ENCODE measurements at places on chromosomes 4 and X.

DNA sequence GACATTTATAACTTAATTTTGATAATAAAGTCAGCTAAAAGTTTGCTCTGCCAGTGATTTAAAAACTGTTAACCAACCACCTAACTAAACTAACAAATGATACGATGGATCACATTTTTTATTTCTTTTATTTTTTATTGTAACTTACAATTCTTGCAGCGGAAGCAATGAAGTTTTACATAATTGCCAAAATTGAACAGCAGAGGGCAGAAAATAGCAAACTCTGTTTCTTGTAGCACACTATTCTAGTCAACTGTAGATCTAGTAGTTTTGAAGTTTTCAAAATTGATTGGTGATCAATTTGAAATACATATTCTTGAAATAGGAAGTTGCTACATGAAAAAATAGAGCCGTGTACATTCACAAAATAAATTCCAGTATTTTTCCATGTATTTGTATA lies 2.8 kb upstream of the GRIA2 start:
- DNase-seq: peak; percentile 32

- no peak for DNase-seq
Observed at GRCh38 chrX:21991504-21991903, 40.6 kb upstream of the PHEX start.

- no peak for DNase-seq
Observed at GRCh38 chr4:33780952-33781791, 2463.1 kb downstream of the ARAP2 start.

DNA sequence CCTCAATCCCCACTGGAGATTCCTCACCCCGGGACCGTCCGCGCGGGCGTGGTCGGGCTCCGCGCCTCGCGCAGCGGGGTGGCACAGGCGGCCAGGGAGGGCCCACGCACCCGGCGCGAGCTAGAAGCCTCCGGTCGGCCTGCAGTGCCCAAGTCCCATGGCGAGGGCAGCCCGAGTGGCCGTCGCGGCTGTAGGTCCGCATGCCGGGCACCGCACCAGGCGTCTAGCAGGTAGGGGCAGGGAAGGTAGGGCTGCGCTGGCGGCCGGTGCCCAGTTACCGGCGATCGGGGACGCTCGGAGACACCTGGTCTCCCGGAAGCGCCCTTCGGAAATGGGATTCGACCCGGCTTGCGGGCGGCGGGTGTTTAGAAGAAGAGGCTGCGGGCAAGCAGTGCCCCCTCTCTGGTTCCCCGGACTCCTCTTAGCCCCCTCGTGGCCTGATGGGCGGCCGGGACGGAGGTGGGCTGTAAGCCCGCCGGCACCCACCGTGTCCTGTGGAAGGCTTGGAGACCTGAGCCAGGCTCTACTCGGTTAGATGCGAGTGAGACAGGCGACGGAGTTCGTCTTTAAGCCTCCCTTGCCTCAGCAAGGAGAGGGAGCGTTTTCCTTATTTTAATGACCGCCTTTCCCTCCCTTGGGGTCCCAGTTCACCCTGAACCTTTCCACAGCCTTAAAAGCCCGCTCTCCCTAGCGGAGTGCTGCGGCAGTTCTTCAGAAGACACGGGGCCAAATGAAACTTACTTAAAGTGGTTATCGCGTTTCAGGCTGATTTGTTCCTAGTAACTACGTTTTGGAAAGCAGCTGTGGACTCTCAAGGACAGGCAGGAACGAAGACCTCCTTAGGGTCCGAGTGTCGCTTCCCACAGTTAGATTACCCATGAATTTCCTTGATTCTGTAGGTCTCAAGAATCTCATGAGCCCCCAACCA lies 821 bp downstream of the SLITRK2 start:
- DNase-seq: no peak

DNA sequence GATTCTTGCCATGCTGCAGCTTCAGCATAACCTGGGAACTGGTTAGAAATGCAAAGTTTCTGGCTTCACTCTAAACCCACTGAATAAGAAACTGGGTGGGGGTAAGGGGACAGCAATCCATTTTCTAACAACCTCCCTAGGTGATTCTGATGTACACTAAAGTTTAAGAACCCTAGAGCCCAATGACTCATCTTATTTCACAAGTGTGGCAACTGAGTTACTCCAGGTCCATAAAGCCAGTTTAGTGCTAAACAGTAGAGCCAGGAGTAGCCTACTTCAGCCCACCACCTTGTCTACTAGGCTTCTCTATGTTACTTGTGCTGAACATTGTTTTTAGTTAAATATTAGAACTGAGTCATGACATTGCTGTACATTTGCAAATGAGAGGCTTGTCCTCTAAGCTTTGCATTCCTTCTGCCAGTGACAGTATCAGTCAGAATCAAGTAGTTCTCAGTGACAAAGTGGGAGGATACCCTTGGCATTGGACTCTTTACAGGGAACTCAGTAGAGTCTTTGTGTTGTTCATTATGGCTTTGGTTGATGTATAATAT lies 518.0 kb downstream of the RPA4 start:
- no peak for DNase-seq

DNA sequence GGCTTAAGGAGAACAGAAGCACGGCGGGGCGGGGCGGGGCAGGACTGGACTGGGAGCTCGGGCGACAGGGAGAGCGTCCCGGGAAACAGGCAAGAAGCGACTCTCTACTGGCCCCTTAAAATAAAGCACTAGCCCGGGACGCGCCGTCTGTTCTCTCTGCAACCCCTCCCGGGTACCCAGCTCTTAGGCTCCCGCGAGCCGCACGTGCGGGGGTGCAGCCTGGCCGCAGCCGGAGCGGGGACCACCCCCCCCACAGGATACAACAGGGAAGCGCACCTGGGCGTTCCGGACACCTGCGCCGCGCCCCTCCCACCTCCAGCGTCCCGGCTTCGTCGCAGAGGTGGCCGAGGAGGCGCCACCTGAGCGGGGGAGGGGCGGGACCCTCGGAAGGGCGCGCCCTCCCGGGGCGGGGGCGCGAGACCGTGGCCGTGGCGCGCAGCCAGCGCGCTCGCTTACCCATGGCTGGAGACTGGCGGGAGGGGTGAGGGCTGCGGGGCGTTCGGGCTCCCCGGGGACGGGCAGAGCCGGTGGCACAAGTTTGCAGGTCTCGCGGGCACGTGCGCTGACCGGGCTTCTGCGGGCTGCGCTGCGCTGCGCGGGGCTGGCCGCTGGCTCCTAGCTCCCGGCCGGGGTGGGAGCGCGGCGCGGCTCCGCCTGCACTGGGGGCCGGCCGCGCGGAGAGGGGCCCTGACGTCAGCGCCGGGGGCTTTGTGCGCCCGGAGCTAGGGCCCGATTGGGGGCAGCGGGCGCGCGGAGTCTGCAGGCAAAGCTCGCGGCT lies 91.5 kb downstream of the GEMIN8 start:
- peak; percentile 40 for DNase-seq

DNA sequence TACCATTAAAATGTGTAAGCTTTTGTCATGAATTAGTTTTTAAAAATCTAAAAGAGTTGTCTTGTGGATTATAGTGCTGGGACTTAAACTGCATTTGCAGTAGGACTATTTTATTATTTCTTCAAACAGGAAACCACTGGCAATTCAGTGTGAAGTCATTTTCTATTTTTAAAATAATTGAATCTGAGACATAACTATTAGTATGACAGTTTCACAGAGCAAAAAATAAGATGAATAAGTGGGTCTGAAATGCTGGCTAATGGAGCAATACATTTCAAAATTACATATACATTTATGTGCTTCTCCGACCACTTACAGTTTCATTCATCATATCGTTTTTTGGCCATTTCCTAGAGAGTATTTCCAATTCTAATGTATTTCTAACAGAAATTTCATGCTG lies 75.3 kb upstream of the RAPGEF2 start:
- DNase-seq: no peak

DNA sequence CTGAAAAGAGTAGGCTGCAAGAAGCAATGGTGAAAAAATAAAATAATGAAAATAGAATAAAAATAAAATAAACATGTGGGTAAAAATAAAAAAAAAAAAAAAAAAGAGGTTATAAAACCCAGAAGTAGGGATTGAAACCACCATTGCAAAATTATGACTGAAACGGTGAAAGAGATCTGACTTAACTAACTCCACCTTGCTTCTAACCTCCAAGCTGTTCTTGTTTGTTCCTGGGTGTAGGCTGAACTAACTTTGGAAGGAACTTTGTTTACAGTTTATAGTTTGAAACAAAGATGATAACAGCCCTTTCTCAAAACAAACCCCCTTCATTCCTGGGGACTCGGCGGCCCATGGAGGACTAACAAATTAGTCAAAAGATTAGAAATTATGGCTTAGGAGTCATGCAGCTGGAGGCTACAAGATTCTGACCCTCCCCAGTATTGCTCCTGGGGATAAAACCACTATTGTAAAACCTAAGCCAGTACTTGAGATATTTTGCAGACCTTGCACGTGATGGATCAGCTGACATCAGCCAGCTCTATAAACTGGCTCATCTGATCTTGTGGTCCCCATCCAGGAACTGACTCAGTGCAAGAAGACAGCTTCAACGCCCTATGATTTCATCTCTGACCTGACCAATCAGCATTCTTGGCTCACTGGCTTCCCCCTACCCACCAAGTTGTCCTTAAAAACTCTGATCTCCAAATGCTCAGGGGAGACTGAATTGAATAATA lies 30.4 kb downstream of the DDX60L start:
- no peak for DNase-seq

- DNase-seq: no peak
Observed at GRCh38 chr4:80459918-80460473, 124.5 kb downstream of the CFAP299 start.
